SW 1271 (cell line): ENCODE measurements at places on chromosomes 13 and 19.
A peak's percentile ranks its signal among the peaks of the same experiment; 100 is the strongest.

GRCh38 chr13:34416971-34417380, 525.1 kb upstream of the NBEA start:
- DNase-seq: no peak

GRCh38 chr13:46620471-46620870, 67.5 kb downstream of the LRCH1 start:
- no peak for DNase-seq

- DNase-seq: no peak
Measured at GRCh38 chr13:78033509-78033908, 114.9 kb upstream of the EDNRB start.

- no peak for DNase-seq
Measured at GRCh38 chr13:73872397-73872796, 261.8 kb downstream of the KLF12 start.

- DNase-seq: no peak
Measured at GRCh38 chr19:40630571-40631160, 29.5 kb downstream of the LTBP4 start.

DNA sequence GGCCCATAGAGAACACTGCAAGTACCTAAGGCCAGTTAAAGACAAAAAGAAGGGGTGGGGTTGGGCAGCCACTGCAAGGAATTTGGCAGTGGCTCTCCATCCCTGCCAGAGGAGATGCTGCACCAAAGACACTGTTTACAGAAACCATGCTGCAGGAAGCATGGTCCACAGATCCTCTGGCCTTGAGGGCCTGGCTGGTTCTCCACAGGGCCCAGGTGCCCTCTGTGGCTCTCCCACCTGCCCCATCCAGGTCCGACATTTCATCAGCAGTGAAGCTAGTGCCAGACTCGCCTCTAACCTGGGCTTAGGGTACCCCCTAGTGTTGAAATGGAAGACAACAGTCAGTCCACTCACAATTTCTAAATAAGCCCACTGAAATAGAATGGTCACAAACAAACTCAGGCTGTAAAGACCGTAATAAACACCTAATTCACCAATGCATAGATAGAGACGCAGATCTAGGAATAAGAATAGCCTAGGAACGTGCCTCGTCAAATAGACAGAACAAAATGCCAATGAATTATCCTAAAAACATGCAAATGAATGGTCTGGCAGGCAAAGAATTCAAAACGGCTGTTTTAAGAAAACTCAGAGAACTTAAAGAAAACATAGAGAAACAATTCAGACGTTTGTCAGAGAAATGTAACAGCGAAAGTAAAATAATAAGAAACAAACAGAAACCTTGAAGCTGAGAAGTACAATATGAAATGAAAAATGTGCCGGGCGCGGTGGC, 23.3 kb downstream of the LYPD4 start:
- DNase-seq: peak; percentile 34

DNA sequence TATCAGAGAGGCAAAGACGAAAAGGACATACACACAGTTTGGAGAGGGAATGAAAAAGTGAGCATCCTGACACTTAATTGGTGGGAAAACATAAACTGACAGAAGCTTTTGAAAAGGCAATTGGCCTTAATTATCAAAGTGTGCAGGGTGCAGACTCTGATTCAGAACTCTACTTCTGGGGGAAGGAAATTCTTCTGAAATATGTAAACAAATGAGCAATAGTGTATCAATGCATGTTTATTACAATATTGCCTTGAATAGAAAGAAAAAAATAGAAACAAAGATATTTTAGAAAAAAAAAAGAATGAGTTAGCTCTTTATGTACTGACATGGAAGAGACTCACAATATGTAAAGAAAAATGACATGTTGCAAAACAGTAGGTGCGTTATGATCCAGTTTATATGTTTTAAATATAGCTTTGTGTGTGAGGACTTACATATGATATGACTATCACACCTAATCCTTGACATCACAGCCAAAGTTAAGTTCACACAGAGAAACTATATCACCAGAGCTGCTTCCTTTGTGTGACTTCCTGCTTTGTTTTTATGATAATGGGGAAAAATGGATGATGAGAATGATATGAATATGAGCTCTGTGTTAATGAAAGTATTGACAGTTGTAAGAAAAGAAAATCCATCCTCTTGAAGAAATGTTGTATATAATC, 182.4 kb downstream of the KCTD12 start:
- DNase-seq: no peak

DNA sequence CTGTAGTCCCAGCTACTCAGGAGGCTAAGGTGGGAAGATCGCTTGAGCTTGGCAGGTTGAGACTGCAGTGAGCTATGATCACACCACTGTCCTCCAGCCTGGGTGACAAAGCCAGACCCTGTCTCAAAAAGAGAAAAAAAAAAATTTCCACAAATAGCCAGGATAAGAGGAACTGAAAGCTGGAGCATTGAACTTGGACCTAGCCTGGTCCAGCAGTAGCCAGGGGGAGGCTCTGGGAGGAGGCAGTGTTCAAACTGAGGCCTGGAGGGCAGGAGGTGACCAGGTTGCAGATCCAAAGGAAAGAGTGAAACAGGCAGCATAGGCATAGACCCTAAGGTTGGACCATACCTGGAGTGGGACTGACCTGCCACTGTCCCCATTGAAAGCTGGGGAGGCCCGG, 26.9 kb upstream of the PIK3R2 start:
- DNase-seq: no peak

DNA sequence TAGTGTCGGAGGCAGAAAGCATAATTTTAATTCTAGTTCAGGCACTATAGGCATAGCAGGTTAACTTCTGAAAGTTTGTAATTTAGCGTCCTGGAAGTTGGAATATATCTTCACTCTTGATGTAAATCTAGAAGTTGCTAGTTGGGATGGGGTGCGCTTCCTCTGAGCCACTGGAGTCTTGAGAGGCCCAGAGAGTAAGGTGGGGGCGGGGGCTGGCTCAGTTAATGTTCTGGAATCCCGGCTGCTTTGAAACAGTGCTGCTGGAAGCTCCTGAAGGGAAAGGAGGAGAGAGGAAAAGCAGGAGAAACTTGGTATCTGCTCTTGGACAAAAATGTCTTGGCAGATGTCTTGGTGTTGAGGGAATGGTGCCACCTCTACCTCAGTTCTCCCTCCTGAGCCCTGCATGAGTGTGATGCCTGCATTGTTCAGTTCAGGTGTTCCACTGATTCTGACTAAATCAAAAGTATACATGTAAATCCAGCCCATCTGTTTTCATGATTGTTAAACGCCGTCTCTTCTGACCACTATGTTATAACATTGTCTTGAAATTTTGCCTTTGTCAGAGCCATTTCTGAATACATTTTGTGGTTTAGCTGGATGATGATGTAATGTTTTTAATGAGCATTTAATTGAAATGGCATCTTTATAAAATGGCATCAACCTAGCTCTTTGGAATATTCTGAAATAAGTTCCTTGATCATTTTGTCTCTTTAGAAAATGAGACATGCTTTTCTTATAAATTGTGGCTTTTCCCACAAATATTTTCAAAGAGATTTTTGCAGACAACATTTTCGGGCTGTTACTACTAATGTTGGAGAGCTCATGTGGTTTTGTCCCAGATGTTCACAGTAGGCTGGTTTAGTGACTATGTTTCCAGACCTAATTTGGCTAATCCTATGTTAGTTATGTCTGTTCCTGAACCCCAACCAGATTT, 202.7 kb downstream of the SHISA2 start:
- no peak for DNase-seq
